Activated naive CD4-positive, alpha-beta T cell treated with Interleukin-2 at 50 U/mL for 16 hours (primary cell): ENCODE measurements at places on chromosomes 16 and 17.
A peak's percentile ranks its signal among the peaks of the same experiment; 100 is the strongest.

DNA sequence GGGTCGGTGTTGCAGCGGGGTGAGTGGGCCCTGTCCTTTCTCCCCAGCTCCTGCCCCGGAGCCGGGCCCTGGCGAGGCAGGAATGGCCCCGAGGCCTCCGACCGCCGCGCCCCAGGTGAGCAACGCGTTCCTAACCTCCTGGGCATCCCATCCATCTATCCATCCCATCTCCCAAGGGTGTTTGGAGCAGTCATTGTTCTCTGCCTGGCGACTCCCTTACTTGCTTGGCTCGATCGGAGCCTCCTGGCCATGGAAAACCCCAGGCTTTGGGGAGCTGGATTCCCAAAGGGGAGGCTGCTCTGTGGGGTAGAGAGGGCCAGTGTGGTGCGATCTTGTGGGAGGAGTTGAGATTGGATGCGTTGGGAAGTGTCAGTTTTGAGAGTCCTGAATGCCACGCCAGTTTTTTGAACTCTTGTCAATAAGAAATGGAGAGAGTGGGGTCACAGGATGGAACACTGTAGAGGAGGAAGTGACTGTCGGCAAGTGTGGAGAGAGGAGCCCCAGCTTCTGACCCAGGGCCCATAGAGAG is 684 bp downstream of the ZFP90 start:
- no peak for DNase-seq

DNA sequence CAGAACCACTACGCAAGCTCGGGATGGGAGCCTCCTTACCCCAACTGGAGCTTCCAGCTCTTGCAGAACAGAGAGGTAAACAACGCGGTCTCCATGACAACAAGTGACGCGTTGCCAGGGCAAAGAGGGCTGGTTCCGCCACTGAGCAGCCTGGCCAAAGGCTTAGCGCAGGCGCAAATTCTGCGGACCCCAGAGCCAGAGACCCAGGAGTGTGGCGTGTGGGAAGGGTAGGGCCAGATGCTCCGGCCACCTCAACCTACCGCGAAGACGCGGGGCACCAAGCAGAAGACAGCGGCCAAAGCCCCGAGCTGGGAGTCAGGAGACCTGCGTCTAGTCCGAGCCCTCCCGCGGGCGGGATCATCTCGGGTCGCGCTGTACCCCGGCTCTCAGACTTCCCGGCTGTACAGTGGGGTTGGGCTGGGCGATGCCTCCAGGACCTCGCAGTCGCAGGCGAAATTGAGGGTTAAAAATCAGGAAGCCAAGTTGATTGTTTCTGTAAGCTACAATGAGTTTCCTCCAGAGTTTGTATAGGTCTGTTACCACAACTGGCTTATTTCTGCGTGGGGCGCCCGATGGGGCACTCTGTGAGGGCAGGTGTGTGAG is at the start of gene TEKT1:
Gene TEKT1 (minus strand): TSS at position 69 of the 603 bp plus-strand sequence. CDS start 1,353 bp downstream, outside the sequence.
- DNase-seq = peak; percentile 67

- DNase-seq = no peak
These were observed 35.3 kb downstream of the METRNL start for GRCh38 chr17:83114706-83115105.

DNA sequence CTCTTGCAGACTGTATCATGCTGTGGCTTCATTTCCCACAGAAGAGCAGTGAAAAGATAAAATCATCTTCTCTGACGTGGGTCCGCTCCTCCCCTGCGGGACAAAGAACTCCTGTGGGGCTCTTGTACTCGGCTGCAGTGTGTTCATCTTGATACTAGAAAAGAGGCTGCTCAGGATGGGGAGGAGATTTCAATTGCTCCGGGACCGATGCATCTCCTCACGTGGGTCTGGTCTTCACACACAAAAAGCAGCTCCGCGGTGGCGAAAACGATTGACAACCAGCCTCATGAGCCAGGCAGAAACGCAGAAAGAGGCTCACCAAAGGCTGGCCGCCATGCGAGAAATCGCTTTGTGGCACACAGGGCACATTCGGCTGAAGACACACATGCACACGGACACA is 14.4 kb upstream of the KCNJ18 start:
- no peak for DNase-seq

DNA sequence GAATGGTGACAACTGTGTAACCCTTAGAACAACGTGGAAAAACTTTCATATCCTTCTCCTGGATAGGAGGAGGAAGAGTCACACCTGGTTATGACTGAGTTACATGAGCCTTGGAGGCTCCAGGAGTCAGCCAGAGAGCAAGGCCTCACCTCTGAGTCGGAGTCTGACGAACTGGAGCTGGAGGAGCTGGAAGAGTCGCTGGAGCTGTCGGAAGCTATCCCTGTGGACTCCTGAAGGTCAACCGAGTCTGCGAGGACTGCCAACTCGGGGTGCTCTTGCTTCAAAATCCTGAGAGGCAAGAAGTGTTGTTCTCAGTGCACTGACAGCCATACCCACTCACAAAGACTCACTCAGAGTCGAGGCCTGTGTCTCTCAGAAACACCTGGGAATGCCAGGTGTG is 6.2 kb downstream of the JMJD6 start:
- no peak for DNase-seq

- no peak for DNase-seq
These were observed 14.0 kb upstream of the MTMR4 start for GRCh38 chr17:58528443-58528842.

GRCh38 chr16:53486230-53486629 is 16.8 kb downstream of the AKTIP start:
- DNase-seq = no peak

- no peak for DNase-seq
These were observed 15.4 kb downstream of the UBN1 start for GRCh38 chr16:4862639-4863038.

- peak; percentile 34 for DNase-seq
These were observed 1.0 kb downstream of the LITAF start for GRCh38 chr16:11585460-11586377.

GRCh38 chr16:49281843-49282642 is 405 bp upstream of the CBLN1 start:
- DNase-seq = peak; percentile 4

DNA sequence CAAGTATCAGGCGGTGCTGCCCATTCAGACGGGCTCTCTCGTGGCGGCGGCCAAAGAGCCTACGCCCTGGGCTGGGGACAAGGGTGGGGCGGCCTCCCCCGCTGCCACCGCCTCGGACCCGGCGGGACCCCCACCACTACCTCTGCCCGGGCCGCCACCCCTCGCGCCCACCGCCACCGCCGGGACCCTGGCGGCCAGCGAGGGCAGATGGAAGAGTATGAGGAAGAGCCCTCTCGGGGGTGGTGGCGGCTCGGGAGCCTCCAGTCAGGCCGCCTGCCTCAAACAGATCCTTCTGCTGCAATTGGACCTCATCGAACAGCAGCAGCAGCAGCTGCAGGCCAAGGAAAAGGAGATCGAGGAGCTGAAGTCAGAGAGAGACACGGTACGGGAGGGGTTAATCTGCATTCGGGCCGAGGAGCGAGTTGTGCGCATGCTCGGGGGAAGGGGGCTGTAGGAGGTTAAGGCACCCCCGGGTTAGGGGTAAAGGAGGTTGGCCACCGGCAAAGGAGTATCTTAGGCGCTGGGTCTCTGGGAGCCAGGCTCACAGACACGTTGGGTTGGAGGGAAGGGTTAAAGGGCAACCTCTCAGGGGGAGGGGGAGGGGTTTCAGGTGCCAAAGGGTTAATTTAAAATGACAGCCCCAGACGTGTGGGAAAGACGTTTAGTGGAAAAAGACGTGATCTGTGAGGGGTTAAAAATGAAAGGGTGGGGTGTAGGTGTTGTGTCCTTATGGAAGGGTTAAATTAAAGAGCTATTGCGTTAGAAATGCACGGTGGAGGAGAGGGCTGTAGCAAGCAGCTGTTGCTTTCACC is 1.4 kb downstream of the MSL1 start:
- DNase-seq = peak; percentile 67

DNA sequence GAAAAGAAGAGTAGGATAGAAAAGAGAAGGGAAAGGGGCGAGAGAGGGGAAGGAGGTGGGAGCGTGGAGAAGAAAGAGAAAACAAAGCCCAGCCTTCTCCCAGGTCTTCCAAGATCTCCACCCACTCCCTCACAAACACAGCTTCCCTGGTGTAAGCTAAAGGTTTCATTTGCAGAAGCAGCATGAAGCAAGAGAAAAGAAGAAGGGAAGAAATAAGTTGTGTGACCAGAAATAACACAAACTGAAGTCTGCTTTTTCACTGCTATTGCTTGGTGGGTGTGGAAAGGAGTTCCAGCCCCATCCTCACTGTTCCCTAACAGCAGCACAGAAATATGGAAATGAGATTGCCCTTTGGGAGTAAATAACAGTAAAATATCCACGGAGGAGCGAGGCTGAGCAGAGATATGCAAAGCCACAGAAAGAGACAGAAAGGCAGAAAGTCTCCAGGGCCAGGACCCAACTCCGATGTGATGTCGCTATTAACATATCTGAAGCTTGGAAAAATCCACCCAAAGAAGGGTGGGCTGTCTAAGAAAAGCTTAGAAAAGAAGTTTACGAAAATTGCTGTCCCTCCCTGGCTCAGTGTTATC is 10.3 kb upstream of the GAS7 start:
- no peak for DNase-seq

DNA sequence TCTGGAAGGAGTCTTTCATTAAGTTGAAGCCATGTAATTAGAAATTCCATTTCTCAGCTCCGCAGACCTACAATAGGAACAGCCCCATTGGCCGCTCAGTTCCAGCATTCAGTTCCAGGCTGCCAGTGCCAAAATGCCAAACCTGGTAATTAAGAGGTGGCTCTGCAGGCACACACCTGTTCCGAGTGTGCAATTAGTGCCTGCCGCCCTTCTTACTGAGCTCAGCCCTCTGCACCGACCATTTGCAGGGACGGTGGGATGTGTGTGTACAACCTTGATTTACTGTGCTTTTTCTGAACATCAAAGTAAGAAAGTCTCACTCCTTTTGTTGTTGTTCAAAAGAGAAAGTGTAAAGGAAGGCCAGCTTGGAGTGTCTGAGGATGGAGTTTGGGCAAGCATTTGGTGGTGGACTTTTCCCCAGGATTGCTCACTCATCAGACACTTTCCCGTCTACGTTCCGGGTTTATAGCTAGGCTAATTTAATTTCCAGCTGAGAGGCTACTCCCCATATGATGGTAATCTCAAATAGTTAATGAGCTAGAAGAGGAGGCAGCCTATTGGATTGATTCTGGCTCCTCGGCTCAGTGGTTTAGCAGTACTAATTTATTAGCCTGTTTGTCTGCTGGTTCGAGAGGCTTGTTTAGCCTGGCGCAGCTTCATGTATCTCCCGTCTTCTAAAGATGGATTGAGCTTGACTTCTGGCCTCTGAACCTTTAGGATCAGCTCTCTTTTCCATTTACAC is 20.0 kb downstream of the HS3ST3B1 start:
- DNase-seq = no peak

GRCh38 chr16:72939247-72939646 is 108.7 kb downstream of the ZFHX3 start:
- no peak for DNase-seq

- DNase-seq = no peak
These were observed 17.9 kb downstream of the C1QTNF1 start for GRCh38 chr17:79041723-79042420.

GRCh38 chr17:76527430-76528111 is 9.9 kb downstream of the CYGB start:
- DNase-seq = peak; percentile 34

DNA sequence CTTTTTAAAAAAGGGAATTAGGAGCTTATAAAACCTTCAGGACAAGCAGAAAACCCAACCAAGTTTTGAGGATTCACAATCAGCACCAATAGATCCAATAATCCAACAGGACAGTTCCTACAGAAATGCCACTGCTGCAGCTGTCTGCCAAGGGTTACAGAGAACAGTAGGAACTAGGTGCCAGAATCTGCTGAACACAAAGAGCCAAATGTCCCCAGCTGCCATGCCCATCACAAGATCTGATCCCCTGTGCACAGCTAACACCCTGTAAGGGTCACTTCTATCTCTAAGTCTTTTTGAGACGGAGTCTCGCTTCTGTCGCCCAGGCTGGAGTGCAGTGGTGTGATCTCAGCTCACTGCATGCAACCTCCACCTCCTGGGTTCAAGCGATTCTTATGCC is 262.3 kb downstream of the STX8 start:
- no peak for DNase-seq

GRCh38 chr17:79794659-79795511 is 2.0 kb downstream of the CBX8 start:
- no peak for DNase-seq
